ENCODE measurements at places on chromosomes 2 and 18. TPM values are rescaled to one million over a fixed set of nuclear protein-coding genes. Genes with fewer than 3 reads are reported as not detected.

- ATAC-seq = no peak
These were observed 156.1 kb downstream of the MSH2 start for GRCh38 chr2:47558768-47559684.

Gene C2orf66
- 1.0 TPM for total RNA-seq

- no peak for ATAC-seq
These were observed 1.2 kb upstream of the BCL11A start for GRCh38 chr2:60554646-60555065.

- no peak for ATAC-seq
These were observed 31.5 kb downstream of the MRO start for GRCh38 chr18:50788284-50788683.

GRCh38 chr2:143877876-143878530 is 641.9 kb downstream of the ZEB2 start:
- ATAC-seq = no peak

DNA sequence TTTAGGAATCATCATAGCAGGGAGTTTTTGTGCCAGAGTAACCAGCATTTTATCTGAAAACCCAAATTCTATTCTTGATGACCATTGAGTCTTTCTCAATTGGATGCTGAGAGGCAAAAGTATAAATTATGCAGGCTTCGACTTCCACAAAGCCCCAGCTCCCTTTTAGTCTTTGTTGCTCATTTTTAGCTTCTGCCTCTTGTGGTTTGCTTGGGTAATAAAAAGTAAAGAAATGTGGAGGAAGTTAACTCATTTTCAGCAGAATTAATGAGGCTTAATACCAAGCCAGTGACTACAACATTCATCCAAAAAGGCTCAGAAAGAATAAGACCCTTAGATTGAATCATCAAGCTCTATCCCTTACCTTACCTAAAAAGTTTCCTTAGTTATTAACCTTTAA is 18.6 kb downstream of the ERMN start:
- ATAC-seq = no peak

GRCh38 chr2:182866095-182866460 is 359 bp downstream of the FRZB start:
- peak; percentile 5 for ATAC-seq

DNA sequence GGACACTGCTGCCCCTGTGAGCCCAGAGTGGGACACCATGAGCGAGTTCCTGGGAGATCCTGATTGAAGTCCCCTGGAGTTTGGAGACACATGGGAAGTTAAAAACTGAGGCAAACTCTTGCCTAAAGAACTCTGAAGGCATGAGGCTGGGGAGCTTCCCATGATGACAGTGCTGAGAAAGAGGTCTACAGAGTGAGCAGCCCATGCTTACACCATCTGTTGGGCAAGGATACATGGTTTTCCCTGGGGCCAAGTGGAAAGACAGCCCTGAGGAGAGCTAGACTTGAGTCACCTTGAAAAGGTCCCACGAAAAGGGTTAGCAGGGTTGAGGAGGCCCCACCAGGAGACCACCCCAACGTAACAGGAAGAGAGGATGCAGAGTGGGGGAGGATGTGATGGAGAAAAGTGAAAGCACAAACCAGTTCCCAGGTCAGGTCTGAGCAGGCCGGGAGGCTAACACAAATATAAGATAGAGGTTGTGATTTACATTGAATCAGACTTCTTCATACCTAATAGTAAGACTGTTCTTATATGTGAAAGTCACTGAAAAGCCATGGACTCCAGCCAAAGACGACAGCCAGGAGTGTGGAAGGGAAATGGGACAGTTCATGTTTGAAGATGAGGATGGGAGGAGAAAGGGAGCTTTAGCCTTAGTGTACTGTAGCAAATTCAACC is 13.5 kb upstream of the FEZ2 start:
- ATAC-seq = no peak

DNA sequence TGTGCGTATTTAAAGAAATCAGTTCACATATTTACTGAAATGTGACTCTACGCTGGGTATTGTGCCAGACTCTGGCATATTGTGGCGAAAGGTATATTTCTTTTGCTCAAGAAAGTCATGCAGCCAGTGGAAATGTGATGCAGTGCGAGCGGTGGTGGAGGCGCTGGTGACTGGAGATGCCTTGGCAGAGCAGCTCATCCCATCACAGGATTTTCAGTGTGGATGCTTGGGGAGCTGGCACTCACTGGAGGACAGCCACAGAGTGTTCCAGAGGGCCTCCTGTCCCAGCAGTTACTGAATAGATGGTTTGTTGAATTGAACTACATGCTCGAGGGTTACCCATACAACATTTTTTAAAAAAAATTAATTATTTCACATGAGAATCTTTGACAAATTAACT is 117.6 kb downstream of the ZNF407 start:
- ATAC-seq = no peak

Gene UGT1A10
- total RNA-seq = 0.16 TPM

DNA sequence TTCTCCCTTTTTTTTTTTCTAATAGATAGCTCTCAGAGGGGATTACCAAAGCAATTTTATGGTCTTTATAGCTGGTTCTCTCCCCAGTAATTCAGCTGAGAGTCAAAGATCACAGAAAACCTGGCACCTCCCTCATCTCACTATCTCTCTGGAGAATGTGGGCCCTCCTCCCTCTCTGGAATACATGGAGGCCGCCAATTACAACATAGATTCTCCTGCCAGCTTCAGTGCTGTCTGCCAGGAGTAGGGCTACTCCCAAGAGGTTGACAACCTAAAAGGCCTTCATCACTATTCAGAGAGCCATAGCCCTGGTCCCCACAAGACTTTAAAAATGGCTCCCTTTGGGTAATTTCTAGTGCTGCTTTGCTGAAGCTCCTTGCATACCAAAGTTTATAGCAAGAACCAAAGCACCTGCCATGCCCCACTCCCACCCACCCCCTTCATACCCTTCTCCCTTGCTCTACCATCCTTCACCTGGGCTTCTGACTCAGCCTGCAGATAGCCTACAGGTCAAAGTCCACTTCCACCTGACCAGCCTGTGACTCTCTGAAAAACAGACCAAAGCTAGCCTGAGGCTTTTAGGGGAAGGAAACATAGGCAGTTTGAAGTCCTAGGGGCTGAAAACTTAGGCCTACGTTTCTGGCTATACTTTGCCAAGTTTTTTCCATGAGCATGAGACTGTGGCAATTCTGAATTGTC is 472.3 kb downstream of the TNS1 start:
- ATAC-seq = no peak

DNA sequence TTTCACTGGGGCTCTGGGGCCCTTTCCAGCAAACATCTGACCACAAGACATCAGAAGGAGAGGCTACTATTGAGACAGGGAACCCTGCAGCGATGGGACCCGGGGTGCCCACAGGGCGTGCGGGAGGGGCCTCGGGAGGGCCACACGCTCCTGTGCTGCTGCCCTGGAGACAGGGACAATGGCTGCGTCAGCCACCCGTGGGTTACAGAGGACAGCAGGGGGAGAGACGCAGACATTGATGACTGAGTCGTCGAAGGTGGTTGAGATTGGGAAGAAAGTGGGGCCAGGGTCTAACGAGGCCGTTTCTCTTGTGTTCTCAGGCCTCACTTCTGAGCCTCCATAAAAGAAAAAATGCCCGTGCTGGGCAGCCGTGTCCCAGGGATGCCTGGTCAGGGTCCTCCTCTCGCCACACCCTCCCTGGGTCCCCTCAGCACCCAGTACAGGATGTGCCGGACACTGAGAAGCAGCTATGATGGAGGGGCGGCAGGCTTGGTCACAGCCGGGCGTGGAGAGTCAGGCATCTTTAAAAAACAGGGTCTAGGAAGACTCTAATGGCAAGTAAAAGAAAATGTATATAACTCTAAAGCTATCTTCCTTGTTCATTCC is 73.9 kb downstream of the NDUFA10 start:
- ATAC-seq = no peak

Gene SCYGR7
- total RNA-seq = not detected

Gene AKAIN1
- total RNA-seq = not detected

Gene DCDC2C
- total RNA-seq = not detected

- no peak for ATAC-seq
These were observed 80.4 kb downstream of the LIMS1 start for GRCh38 chr2:108614659-108615058.

Gene GPAT2
- total RNA-seq = 28.2 TPM

Gene TNS1
- total RNA-seq = 4.4 TPM

DNA sequence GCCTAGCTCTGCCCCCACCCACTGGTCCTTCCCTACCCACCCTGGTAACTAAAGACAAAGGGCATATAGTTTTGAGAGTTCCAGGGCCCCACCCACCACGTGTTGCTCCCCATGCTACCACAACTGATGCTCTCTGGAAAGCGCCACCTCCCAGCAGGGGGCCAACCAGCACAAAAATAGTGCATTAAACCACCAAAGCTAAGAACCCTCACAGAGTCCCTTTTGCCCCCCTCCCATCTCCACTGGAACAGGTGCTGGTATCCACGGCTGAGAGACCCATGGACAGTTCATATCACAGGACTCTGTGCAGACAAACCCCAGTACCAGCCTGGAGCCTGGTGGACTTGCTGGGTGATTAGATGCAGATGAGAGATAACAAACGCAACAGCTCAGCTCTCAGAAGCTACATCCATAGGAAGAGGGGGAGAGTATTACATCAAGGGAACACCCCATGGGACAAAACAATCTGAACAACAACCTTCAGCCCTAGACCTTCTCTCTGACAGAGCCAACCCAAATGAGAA is 715.9 kb downstream of the NUP35 start:
- ATAC-seq = no peak

GRCh38 chr2:217658806-217659205 is 344.0 kb downstream of the TNS1 start:
- ATAC-seq = no peak

Gene MROH2A
- not detected for total RNA-seq

- ATAC-seq = no peak
These were observed 15.0 kb upstream of the HTR2B start for GRCh38 chr2:231139796-231140195.

DNA sequence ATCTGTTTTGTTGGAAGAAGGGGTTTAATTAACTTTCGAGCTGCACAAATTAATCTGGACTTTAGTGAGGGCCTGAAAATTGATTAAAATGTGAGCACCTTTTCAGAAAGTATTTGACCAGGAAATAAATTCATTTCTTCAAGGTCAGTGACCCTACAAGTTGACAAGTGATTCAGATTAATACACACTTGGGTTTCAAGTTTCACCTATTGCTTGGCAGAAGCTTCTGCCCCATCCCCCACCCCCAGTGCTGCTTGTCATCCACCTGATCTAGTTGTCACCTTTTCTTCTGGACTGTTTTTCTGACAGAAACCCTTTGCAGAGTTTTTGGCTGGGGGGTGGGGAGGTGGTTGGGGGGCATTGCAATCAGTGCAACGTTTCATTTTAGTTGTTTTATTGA is 46.2 kb downstream of the RPRM start:
- ATAC-seq = no peak

- ATAC-seq = no peak
These were observed 15.2 kb upstream of the NT5DC4 start for GRCh38 chr2:112705575-112705974.

DNA sequence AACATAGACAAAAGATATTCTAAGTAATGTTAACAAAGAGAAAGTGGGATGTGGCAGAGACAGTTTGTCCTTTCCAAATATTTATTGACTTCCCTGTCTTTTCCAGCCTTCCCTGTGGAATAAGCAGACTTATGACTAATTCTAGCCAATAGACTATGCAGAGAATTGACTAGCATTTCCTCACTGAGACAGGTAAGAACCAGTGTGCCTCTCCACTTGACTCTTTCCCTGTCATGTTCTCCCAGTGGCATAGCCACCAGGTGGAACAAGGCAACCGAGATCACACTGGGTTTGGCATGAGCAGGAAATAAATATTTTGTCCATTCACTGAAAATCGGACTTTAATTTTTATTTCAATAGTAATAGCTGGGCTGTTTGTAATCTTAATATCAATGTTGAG is 168.1 kb upstream of the CTAGE1 start:
- ATAC-seq = no peak

DNA sequence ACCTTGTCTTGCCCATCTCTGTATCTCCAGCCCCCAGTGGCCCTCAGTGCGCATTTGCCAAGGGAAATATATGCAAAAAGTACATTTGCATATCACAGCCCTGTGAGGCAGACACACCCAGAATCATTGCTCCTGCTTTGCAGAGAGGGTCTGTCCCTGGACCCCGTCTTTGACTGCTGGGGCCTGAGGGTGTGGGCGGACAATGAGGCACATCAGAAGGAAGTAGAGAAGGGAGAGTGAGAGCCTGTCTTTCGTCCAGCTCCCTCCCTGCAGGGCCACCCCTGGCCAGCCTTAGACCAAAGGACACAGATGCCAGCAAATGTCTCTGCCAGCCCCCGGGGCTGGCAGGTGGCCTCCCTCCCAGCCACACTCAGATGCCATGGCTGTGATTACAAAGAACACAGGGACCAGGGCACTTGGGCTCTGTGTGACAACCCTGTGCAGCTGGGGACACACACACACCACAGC is 516.2 kb upstream of the MYT1L start:
- no peak for ATAC-seq

DNA sequence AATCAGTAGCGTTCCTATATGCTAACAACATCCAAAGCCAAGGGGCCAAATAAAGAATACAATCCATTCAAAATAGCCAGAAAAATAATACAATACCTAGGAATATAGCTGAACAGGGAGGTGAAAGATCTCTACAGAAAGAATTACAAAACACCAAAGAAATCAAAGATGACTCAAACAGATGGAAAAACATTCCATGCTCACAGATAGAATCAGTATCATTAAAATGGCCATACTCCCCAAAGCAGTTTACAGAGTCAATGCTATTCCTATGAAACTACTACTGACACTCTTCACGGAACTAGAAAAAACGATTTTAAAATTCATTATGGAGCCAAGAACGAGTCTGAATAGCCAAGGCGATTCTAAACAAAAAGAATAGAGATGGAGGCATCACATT is 57.4 kb downstream of the CCBE1 start:
- no peak for ATAC-seq

DNA sequence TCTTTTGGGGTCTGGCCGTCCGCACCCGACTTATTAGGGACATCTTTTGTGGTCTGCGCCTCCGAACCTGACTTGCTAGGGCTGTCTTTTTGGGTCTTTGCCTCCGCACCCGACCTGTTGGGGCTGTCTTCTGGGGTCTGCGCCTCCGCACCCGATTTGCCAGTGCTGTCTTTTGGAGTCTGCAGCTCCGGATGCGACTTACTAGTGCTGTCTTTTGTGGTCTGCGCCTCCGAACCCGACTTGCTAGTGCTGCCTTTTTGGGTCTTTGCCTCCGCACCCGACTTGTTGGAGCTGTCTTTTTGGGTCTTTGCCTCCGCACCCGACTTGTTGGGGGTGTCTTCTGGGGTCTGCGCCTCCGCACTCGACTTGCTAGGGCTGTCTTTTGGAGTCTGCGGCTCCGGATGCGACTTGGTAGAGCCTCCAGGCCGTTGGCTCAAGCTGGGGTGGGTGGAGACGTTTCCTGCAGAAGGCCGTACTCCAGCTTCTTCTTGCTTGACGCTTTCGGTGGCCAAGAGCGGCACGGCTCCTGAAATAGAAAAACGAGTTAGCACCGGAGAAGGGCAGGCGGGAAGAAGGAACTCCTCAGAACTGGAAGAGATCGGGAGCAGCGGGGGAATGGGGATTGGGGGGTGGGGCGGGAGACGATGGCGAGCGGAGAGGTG is 498 bp downstream of the TGOLN2 start:
- peak; percentile 37 for ATAC-seq

Gene CHRND
- total RNA-seq = not detected

Data from activated T-helper 17 cell treated with anti-CD3 and anti-CD28 coated beads, Interleukin-2, amount 50 U/mL, for 72 hours (primary cell).